ENCODE measurements at places on chromosomes 1 and 21.

- DNase-seq: no peak
These were observed 676.1 kb downstream of the PTPRU start for GRCh38 chr1:29912425-29912824.

DNA sequence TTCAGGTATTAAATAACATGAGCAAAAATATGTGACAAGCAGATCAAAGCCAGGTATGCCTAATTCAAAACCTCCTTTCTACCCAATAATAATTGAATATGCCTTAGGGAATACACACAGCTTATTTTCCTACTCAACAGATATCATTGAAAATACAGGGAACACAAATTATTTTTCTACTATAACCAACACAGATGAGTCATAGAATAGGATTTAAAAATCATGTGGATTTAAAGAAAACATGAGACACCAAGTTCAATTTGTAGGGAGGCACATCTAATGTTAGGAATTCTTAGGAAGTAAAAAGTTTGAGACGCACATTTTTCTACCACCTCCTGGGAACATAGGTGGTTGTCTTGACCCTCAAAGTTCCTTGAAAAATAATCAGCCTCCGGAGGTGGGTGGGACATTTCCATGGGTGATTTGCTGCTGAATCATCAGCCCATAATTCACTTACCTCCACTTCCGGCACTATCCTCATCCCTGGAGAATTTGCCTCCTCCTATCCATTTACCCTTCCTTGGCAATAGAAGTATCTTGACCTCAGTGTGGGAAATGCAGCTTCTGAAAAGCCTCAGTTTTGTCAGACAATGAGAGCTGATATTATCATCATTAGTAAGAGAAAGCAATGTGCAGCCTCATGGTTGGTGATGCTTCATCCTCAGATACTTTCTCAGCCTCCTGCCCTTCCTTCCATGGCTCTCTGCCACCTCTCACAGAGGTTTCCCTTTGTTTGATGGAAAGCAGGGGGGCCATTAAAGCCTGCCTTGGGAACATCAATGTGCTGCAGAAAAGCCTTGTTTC is 33.5 kb upstream of the RGS4 start:
- DNase-seq: no peak

DNA sequence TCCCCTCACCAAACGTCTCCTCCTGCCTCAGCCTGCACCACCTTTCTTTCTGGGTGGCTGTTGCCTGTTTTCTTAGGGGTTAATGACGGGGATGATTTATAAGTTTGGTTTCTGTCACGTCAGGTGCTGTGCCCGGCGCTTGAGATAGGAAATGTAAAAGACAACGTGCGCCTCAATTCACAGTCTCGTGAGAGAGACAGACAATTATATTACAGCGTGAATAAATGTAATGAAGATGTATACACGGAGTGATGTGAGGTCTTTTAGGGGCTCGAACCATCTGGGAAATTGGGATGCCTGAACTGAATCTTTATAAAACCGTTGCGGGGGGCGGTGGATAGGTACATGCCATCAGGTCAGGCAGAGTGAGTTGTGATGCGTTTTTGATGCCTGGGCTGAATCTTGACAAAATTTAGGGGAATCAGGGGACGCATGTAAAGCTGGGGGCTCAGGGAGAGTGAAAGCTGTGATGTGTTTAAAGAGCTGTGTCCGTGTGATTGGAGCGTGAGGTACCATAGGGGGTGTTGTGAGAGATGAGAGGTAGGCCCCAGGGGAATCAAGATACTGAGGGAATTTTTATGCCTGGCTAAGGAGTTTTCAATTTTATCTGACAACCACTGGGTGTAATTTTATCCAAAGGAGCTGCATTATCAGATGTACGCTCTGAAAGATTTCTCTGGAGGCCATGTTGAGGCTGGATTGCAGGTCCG is 831 bp downstream of the TIPRL start:
- no peak for DNase-seq

GRCh38 chr21:33491373-33492102 is at the start of gene DNAJC28:
TSS of gene DNAJC28 (minus strand) at chr21:33491716. CDS start at chr21:33489393, 2,323 bp downstream.
- DNase-seq: peak; percentile 95

DNA sequence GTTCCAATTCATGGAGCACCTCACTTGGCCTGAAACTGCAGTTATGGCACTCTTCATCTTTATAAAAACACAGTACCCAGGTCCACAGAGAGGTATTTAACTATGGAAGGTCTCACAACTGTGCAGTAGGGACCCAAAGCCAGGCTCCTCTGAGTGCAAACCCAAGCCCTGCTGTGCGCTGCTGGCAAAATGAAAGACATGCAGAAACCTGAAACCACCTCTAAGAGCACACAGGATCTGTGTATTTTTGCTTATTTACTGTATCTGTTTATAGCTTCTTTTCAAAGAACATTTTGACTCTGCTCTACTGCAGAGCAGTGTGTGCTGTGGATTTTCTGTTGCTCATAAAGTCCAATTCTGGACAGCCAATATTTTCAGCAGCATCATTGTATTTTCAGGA is 166.6 kb downstream of the DSCAM start:
- DNase-seq: no peak

- DNase-seq: no peak
These were observed 12.5 kb downstream of the RBBP5 start for GRCh38 chr1:205109269-205109668.

DNA sequence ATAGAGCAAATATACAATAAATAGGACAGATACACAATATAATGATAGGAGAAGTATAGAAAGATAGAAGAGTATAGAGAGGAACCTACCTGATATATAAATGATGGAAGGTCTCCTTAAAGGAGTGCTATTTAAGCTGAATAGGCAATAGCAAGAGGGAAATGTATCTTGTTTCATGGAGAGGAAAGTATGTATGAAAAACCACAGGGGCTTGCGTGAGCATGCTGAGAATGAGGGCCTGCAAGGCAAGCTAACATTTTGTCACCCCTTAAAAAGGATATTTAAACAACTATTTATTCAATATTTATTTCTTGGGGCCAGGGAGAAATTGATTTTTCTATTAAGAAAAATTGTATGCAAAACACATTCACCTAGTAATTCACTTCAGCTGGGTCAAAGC is 150.9 kb upstream of the ZRANB2 start:
- no peak for DNase-seq

DNA sequence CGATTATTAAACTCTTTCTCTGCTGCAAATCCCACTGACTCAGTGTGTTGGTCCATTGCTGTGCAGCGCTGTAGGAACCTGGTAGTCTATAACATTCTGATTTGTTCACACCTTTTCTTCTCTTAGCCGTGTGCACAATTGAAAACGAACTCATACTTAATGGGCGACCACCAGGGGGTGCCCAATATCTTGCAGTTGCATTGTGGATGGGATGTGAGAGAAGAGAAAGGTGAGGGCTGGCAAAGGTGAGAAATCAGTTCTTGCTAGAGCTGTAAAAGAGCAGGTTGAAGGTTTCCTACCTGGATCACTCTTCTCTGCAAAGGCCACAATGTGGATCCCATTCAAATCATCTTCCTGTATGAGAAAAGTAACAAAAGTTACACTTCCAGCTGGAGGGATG is 51.0 kb downstream of the CASQ2 start:
- DNase-seq: peak; percentile 41

DNA sequence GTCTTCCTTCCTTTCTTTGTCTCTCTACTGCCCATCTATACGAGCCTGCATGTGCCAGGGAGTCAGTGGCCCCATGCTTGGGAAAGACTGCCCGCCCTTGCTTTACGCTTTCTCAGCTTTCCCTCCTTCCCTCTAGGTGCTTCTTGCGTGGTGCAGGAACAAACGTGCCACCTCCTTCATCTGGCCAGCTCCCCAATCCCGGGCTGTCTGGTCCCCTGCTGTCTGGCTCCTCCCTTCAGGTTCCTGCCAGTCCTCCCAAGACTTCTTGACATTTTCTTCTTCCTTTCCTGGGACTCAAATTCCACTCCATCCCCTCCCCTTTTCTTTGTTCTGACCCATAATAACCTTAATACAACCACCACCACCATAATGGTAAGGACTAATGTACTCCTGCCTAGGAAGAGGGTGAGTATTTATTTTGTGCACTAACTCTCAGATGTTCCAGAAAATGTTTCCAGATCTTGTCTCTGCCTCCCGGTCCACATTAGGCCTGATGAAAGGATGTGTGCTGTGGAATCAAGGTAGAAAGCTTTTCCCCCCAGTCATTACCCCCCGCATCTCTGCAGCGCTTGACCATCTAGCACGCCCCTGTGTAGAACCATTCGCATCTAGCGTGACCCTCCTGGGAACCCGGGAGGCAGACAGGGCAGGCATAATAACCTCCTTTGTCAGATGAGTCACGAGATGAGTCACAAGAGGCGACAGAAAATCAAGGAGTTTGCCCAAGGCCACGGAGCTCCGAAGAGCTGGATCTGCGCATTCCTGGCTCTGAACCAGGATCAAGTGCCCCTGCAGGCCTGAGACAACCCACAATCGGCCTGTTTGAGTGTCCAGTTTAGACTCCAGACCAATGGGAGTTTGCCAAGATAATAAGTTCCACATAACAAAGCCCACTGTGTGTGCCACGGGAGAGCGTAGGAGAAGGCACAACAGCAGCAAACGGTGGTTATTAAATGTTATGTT is 60.1 kb upstream of the NEK2 start:
- no peak for DNase-seq

GRCh38 chr1:184143449-184143848 is 91.9 kb downstream of the TSEN15 start:
- no peak for DNase-seq

DNA sequence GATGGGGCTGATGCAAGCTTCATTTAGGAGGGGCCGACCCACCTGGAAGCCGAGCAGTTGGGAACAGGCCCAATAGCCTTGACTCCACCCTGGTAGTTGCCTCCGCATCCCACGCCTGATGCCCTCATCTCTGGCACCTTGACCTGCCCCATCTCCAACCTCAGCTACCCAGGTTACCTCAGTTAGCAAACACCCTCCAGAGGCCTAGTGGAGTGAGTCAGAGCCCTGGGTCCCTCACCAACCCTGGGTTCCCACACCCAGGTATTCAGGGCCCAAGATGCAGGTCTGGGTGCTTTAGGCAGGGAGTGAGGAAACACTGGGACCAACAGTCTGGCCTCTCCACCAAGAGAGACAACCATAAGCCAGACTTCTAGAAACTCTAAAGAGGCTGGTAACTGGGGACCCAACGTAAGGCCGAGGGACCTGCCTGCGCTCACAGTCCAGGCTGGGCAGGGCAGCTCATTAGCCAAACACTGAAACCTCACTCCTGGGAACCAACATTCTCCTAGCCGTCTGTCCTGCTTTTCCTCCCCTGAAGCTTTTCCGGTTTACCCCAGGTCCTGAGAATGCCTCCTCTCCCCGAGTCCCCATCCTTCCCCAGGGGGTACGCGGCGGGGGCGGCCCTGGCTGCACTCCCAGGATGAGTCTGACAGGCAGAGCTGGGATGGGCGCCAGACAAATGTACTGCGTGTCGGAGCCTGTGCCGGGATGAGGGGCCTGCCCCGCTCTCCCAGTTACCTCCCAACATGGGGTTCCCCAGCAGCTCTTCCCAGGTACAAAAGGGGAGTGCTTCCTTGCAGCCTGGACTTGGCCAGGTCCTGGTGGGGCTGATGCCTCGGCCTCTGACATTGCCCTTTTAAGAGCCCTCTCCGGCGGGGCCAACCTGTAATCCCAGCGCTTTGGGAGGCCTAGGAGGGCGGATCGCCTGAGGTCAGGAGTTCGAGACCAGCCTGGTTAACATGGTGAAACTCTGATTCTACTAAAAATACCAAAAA is 8.9 kb upstream of the CELSR2 start:
- DNase-seq: peak; percentile 43

- DNase-seq: no peak
These were observed 100.8 kb upstream of the DSCAM start for GRCh38 chr21:40947713-40948112.

GRCh38 chr1:81157686-81158085 is 643.0 kb upstream of the ADGRL2 start:
- DNase-seq: no peak

GRCh38 chr1:203090421-203091198 is 4.8 kb upstream of the MYOG start:
- no peak for DNase-seq

DNA sequence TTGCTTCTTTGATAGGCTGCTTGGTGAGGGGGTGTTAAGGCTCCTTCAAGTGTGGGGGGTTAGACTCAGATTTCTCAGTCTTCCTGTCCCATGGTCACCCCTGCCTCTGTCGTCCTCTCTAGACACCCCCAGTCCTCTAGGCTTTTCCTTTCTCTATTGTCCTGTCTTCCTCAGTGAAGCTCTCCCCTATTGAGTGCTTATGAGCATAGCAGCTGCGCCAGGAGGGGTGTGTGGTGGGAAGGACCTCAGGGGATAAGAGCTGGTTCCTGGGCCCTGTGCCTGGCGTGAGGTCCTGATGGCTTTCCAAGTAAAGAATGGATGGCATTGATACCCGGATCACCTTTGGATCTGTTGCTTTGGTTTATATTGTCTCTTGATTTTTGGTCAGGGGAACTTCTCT is 69.1 kb downstream of the DIP2A start:
- DNase-seq: no peak

GRCh38 chr1:1889847-1890505 is 911 bp downstream of the GNB1 start:
- DNase-seq: peak; percentile 57

DNA sequence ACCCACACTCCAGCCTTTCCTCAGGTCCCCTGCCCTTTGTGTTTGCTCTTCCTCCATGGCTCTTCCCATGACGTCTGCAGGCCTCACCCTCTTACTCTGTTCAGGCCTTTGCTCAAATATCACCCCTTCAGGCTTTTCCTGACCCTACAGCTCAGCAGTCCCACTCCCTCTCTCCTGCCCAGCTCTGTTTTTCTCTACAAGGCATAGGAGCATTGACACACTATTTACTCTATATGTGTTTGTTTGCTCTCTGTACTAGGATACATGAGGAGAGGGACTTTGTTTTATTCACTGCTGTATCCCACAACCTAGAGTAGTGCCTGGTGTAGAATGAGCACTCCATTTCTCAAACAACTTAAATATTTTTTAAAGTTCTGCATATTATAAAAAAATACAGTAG is 107.4 kb upstream of the COA6 start:
- no peak for DNase-seq

DNA sequence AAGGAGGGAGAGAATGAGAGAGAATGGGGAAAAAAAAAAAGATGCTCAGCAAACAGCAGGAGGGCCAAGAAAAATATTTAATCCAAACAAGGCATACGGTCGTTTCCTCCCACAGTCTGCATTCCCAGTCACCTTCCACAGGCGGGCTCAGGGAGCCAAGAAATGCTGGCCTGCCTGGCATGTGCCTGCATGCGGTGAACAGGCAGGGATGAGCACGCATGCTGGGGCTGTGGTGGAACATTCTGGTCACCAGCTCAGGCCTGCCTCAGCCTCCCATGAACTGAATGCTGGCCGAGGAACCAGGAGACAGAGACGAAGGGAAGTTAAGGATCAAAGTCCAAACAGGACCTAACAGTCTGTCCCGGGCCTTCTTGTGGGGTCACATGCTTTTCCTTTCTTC is 335.3 kb downstream of the ASTN1 start:
- DNase-seq: no peak

DNA sequence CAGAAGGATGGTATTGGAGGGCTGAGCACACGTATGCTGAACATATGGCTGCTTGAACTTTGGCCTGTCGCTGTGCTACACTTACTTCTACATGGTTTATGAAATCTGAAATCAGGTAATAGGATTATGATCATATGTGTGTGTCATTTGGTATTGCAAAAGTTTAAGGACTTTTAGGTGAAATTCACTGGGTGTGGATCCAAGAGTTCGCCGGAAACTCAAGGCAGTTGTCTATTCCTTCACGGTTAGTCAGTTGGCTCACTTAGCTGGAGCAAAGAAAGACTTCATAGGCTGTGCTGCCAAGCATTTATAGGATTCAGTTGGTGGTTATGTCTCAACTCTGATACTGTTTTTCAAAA is 927 bp downstream of the UAP1 start:
- DNase-seq: no peak

- DNase-seq: no peak
These were observed 44.1 kb downstream of the ALPL start for GRCh38 chr1:21553116-21553926.

GRCh38 chr1:193308438-193308837 is 122.0 kb upstream of the B3GALT2 start:
- DNase-seq: no peak
